Left renal pelvis (tissue), 4 donors: ENCODE measurements at places on chromosomes 1 and 21.

- DNase-seq: peak; percentile 8
Measured at GRCh38 chr1:29504196-29504595, 267.9 kb downstream of the PTPRU start.

DNA sequence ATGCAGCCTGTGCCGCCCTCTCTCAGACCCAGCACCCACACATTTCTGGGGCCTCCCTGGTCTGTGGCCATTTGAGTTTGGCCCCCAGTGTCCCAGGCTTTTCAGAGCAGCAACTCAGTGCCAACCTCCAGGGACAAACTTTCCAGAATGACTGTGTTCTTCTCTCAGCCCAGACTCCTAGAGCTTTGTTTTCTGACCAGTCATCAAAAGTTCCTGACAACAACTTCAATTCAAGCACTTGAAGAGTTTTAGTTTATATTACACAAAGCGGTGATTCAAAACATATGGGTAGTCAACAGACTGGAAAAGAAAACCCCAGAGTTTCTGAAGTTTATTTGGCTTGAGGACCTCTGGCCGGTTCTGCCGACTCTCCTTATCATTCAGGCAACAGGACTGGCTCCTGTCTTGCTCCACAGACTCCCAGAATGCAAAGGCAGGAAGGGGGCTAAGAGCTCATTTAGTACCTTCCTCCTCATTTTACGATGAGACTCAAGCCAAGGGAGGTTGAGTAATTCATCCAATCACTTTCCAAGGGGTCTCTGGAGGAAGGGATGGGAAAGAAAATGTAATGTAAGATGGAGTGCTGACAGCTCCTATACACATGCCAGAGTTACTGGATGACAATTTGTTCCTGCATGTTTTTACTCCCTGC, 27.0 kb upstream of the TIAM1 start:
- no peak for DNase-seq

- DNase-seq: no peak
Measured at GRCh38 chr1:222416001-222416791, 131.7 kb downstream of the HHIPL2 start.

- DNase-seq: no peak
Measured at GRCh38 chr1:112904071-112904830, 51.7 kb downstream of the SLC16A1 start.

DNA sequence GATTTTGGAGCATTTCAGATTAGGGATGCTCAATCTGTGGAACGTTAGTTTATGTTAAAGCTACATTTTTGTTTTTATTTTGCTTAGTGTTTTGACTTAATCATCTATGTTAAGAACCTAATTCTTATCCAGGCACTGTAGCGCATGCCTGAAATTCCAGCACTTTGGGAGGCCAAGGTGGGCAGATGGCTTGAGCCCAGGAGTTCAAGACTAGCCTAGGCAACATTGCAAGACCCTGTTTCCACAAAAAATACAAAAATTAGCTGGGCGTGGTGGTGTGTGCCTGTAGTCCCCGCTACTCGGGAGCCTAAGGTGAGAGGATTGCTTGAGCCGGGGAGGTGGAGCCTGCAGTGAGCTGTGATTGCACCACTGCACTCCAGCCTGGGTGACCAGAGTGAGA, 23.4 kb downstream of the FNBP1L start:
- no peak for DNase-seq

- DNase-seq: no peak
Measured at GRCh38 chr1:10056599-10056987, 23.8 kb downstream of the UBE4B start.

DNA sequence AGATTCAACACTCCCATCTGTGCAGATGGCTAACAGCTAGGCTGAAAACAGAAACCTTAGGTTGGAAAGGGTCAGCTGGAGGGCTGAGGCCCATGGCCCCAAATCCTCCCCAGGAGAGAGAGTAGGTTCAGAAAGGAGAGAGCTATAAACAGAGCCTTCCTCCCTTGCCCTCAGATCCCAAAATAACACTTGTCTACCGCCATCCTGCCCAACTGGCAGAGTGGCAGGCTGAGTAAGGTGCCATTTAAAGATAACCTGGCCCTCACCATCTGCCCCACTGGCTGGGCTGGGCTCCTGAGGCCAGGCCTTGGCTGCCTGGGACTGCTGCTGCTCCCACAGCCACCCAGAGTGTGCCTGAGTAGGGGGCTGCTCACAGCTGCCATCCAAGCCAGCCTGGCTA, 4.3 kb upstream of the SHISA4 start:
- no peak for DNase-seq

- DNase-seq: no peak
Measured at GRCh38 chr1:247914941-247915662, 5.0 kb upstream of the OR2T8 start.

DNA sequence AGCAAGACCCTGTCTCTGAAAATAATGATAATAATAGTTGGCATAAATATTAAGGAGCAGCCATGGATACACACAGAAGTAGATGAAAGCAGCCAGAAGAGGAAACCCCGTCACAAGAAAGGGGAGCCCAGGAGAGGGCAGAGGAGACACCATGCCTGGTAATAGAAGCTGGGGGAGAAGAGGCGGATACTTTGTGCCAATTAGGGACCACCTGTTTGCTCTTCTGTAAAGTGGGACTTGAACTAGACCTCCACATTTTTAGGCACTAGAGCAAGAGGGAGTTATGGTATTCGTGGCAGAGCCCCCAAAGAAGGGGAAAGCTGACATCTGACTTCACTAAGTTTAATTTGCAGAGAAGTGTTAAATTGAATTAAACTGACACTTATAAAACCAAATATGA, 12.5 kb downstream of the CELA2B start:
- DNase-seq: no peak

- DNase-seq: no peak
Measured at GRCh38 chr1:65243491-65243890, 65.9 kb upstream of the DNAJC6 start.

DNA sequence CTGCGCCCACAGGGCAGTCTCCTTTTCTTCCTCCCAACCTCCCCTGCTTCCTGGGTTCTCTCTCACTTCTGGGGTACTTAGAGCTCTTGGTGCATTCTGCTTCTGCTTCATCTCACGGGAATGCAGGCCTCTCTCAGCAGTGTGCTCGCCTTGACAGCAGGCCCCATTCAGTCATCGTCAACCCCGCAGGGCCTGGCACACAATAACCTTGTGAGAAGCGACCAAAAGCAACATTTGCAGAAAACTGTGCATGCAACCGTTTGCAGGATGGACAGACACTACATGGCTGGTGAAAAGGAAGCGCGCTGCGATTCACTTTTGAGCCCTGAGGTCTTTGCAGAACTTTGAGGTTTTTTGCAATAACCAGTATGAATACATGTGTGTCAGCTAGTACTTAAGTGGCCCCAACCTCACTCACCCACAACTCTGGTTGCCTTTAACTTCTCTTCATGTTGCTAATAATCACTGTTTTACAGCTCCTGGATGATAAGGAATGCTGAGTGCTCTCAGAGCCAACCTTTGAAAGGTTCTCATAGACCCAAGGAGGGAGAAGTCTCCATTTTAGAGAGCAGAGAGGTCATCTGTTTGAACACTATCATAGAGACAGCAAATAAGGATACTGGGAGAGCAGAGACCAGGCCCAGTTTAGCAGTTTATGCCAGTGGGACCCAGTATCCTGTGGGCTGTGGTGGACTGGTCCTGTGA, 2.5 kb upstream of the CD160 start:
- no peak for DNase-seq

GRCh38 chr1:167168424-167168823, 52.3 kb upstream of the POU2F1 start:
- DNase-seq: no peak

GRCh38 chr1:84442256-84442655, 36.8 kb upstream of the RPF1 start:
- no peak for DNase-seq

- DNase-seq: no peak
Measured at GRCh38 chr1:178134061-178134460, 40.2 kb downstream of the RASAL2 start.

GRCh38 chr1:33143176-33143575, 38.7 kb downstream of the TRIM62 start:
- DNase-seq: no peak

- DNase-seq: no peak
Measured at GRCh38 chr21:37145635-37146111, 72.6 kb downstream of the TTC3 start.

DNA sequence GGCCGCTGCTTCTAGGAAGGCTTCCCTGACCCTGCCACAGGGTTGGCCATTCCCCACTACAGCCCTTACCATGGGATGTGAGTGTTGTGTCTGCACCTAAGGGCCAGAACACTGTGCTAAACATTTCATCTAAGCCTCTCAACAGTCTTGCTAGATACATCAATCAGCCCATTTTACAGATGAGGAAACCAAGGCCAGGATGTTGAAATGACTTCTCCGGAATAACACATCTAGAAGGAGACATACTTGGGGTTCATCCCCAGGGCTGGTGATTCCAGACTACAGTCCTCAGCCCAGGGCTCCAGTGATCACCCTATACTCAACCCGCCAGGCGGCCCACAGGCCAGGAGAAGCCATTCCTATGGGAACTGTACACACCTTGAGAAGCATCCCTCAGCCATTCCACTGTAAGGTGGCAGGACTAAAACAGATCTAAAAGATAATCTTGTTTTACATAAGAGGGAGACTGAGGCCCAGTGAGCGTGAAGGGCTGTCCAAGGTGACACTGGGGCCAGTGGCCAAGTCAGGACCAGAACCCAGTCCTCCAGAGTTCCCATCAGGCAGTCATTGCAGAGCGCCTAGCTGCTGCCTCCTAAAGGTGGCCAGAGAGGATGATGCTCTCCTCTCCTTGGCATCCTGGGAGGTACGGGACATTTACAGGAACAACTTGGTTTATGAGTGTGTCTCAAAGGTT, 119.5 kb downstream of the GLIS1 start:
- no peak for DNase-seq

GRCh38 chr21:45297869-45298268, 10.2 kb upstream of the POFUT2 start:
- DNase-seq: no peak

GRCh38 chr1:3679098-3679555, 26.8 kb downstream of the TP73 start:
- DNase-seq: no peak

- no peak for DNase-seq
Measured at GRCh38 chr1:193404236-193404635, 217.8 kb upstream of the B3GALT2 start.

GRCh38 chr1:229365569-229365968, 22.7 kb upstream of the CCSAP start:
- DNase-seq: no peak

DNA sequence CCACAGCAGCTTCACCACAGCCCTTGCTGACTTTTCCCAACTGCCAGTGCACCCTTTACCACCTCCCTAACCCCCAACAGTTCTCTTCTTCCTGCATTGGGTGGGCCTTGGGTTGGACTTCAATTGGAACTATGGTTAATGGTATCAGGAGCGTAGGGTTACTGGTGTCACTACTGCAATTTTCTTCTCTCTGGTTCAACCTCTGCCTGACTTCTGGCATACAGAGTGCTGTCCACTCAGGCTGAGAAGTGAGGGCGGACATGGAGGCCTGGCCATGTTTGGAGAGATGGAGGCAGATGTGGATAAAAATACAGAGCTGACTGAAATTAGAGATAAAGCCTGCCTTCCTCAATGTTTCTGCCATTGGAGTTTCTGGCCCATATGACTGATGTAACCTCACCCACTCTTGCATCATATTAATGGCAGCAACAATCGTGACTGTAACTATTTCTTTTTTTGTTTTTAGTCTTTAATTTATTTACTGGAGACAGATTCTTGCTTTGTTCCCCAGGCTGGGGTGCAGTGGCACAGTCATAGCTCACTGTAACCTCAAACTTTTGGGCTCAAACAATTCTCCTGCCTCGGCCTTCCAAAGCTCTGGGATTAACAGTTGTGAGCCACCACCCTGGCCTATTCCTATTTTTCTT, 87.8 kb downstream of the NAV1 start:
- no peak for DNase-seq

GRCh38 chr1:22915816-22916470, 56.7 kb downstream of the LACTBL1 start:
- no peak for DNase-seq

DNA sequence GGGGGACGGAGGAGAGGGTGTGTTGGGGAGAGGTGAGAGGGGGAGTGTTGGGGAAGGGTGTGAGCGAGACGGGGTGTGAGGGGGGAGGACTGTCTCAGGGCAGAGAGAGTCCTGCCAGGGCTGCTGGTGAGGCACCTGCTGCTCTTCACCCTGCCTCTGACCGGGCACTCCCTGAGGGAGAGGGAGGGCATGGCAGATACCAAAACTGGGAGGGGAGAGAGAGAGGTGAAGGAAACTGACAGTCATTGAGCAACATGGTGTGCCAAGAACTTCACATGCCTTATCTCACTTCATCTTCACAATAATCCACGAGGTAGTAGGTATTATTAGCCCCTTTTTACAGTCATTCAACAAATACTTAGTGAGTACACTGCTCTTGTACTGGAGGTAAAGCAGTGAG, 61.3 kb upstream of the ARTN start:
- no peak for DNase-seq

GRCh38 chr1:108634521-108634920, 26.4 kb downstream of the HENMT1 start:
- DNase-seq: no peak

DNA sequence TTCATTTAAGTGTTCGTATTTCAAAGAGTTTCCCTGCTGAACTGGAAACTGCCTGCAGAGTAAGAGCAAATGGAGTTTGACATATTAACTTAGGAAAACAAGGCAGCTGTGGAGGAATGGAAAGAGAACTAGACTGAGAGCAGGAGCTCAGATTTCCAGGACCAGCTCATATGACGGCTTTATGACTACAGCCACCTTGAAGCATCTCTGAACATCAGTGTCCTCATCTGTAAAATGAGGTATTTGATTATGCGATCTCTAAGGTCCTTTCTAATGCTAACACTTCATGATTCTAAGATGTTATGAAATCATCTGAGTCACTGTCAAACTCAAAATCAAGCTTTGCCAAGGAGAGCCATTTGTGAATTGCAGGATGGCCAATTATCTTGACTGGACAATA, 112.3 kb downstream of the PRRX1 start:
- no peak for DNase-seq

DNA sequence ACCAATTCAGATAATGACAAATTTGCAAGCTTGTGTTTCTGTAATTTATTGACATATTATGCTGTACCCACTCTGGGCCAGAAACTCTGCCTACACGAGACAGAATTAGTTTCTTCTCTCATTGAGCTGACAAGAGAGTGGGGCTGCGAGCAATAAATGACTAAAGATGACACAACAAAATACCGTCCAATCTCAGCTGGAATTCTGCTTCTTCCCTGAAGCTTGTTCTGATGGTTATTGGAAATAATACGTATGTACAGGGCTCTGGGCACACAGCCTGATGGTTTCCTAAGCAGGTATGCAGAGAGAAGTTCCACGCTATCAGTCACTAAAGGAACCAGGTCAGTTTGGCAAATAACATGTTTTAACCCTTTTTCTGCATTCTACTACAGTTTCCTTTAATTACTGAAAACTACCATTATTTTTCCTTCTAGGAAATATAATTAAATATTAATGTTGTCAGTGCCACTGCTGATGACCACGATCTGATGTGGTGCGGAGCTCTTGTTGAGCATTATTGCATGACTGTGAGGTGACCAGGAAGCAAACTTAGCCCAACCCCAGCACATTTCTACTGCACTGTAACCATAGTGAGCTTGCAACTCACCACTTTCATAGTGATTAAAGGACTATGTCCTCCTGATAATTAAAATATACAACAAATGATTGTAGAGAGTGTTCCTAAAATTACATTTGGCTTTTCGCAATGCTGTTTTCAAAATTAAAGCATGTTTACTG, 221.4 kb upstream of the L1TD1 start:
- DNase-seq: no peak
